ENCODE measurements at places on chromosomes 6 and 20.
A peak's percentile ranks its signal among the peaks of the same experiment; 100 is the strongest.

- DNase-seq, result no peak
These were observed 1.1 kb downstream of the PAX1 start for GRCh38 chr20:21706261-21707195.

DNA sequence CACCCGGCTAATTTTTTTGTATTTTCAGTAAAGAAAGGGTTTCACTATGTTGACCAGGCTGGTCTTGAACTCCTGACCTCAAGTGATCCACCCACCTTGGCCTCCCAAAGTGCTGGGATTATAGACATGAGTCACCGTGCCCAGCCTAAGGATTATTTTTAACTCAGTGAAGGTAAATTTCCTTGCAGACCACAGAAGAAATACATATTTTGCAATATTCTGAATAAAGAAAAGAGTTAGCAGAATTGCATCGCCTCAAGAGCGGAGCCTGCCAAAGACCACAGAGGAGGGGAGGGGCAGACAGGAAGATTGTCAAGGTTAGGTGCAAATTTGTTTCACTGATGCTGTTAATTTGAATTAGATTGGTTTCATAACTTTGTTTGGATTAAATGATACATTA lies 47.4 kb downstream of the SOD2 start:
- peak; percentile 50 for DNase-seq

- peak; percentile 39 for DNase-seq
These were observed 56.7 kb upstream of the APCDD1L start for GRCh38 chr20:58571693-58572427.

DNA sequence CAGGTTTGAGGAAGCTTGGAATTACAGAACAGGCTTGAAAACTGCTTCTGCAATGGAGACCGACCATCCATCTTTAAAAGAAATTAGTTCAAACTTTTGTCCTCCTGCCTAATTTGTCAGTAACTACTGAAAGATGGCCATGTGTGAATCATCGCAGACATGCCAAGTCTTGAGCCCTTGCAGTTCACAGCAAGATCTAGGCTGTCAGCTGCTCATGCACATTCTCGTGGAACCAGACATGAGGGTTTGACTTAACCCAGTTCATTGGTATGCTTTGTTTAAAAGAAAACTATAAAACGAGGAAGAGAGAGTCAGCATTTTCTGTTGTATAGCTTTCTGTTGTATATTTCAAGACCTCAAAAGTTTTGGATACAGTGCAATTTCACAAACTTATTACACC lies 74.0 kb upstream of the SAMD5 start:
- peak; percentile 5 for DNase-seq

- DNase-seq, result peak; percentile 77
These were observed 342.7 kb downstream of the PRL start for GRCh38 chr6:21953831-21954801.

DNA sequence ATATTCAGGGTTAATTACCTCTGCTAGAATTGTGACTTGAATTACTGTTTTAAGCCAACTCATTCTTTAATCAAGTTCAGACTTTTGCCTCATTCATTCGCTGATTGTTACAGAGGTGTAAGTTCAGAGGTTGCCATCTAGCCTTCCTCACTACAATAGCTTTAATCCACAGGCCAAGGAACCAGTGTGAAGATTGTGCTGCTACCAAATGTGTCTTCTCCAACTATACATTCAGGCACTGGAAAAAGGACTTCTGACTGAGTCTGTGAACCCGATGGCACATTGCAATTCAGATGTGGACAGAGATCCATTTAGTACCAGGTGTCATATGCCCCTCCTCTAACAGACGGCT lies 111.2 kb upstream of the ADGRF1 start:
- DNase-seq, result no peak

- DNase-seq, result peak; percentile 29
These were observed 5.1 kb downstream of the RREB1 start for GRCh38 chr6:7112741-7113313.

DNA sequence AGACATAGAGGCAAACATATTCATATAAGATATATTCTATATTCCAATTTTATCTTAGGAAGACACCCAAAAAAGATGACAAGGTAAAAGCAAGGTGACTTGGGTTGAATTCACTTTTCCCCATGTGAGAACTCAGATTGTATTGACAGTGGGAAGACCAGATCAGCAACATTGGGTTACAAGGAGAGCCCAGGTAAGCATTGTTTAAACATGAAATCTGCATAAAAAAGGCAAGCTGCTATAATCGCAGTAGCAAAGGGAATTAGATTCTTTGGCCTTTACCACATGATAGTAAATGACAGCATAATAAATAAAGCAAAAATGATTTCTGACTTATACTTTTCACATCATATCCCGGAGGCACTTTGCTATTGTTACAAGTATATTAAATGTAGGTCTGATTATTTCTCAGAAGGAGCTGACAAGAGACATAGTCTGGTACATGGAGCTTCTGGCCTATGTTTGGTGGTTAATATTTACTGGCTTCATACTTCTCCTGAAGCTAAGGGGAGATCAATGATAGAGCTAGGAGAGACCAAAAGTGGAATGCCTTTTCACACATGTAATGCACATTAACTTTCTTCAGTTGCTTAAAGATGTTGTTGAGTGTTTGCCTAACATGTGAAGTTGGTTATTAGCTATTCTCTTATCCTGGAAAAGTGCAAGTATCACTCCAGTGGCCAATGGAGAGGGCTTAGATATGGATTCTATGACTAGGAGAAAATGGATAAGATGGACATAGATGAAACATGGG lies 53.1 kb upstream of the EEF1E1 start:
- DNase-seq, result no peak

GRCh38 chr20:48585061-48585870 lies 242.5 kb downstream of the PREX1 start:
- DNase-seq, result peak; percentile 20

- no peak for DNase-seq
These were observed 25.6 kb downstream of the ECT2L start for GRCh38 chr6:138821519-138821918.

DNA sequence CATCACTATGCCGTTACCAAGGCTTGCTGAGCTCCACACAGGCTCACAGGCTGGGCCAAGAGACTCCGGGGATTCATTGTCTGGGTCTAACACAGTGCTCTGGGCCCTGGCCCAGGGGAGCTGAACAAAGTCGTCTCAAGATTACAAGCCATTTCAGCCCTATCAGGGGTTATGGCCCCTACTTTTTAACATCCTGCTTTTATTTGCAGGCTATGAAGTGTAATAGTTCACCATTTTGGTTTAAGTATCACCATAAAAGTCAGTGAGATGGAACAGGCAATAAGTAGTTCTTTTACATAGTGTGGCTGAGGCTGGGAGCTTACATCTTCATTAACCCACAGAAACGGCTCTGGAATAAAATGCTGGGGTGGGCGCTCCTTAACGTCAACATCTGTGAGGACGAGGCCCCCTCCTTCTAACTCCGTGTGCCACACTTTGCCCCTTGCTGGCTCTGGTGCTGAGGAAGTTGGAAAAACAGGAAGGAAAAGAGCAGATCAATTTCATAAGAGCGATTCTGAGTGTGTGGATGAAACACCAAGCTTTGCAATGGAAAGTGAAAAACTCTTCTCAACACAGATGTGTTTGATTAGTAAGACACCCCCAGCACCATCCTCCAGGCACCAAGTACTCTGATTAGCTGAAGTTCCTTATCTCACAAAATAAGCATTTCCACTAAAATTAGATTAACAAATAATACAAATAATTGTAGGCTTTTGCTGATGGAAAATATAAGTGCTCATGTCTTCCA lies 447.3 kb downstream of the MAFB start:
- DNase-seq, result no peak

- DNase-seq, result no peak
These were observed 98.4 kb downstream of the MRPL14 start for GRCh38 chr6:44028789-44029310.

- DNase-seq, result no peak
These were observed 897 bp downstream of the RANBP9 start for GRCh38 chr6:13710552-13711323.

GRCh38 chr6:134381959-134382358 lies 64.0 kb upstream of the SGK1 start:
- DNase-seq, result peak; percentile 32

- no peak for DNase-seq
These were observed 3.5 kb upstream of the VEGFA start for GRCh38 chr6:43766500-43766853.

DNA sequence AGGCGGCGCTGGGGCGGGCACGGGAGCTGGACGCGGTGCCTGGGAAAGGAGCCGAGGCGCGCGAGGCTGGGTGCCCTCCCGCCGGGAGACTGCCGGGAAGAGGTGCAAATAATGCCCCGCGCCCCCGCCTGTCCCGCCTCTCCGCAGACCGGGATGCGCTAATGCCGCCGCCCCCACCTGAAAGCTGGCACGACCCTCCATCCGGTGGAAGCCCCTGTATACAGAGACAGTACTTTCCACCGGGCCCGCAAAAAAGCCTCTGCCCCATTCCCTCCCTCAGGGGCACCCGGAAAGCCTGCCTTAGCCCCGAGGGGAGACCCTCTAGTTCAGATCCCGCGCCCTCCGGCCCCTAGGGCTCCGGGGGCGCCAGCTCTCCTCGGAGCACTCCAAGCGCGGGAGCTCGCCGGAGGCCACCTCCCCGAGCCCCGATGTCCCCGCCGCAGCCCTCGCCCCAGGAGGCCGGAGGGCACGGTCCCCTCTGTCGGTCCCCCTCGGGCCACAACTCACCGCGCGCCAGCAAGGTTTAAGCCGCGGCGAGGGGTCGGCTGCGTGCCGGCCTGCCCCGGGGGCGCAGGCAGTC lies 1.2 kb downstream of the GRM4 start:
- no peak for DNase-seq

DNA sequence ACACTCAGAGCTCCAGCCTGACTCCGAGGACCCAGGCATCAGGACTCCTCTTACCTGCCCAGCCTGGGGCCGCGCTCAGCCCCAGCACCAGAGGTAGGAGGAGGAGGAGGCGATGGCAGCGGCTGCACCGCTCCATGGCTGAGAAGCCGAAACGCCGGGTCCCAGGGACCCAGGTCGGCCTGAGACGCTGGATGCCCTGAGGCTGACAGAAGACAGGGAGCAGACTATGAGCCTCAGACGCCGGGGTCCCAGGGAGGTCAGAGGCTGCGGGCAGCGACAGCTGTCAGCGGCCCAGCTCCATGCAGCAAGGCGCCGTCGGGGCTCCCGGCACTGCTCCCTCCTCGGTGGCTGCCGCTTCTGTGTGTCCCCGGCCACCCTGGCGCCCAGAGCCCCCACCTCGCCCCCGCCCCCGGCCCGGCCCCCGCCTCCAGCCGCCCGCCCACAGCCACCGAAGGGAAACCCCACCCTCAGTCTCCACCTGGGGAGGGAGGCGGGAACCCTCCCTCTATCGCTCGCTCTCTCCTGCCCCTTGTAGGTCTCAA lies at the start of gene COL11A2:
Gene COL11A2, minus strand, starts transcription at position 363 of the 542 bp plus-strand sequence. Its CDS starts 227 bp downstream, at position 136.
- DNase-seq, result peak; percentile 74

DNA sequence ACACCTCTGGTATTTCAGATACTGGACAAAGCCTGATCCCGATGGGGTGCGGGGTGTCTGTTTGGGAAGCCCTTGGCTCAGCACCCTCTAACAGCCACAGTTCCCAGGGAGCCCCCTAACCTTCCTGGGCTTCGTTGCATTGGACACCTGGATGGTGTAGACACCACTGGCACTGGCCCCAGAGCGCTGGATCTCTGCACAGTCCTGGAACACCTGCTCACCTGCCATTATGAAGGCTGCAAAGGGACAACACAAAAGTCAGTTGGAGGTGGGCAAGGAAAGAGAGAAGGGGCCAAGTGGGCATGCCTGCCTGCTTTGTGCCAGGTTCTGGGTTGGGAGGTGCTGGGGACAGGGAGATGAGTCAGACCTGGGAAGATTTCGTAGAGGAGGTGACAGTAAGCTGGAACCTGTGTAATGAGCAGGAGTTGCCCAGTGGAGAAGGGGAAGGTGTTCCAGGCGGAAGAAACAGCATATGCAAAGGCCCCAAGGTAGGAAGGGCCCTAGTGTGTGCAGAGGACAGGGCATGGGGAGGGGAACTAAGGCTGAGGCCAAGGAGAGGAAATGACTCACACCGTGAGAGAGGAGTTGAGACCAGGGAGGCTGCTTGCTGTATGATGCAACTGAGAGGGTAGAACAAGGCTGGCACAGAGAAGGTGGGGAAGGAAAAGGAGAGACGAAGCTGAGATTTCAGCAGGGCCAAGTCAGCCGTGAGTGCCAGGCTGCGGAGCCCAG lies 34.9 kb downstream of the ANGPT4 start:
- no peak for DNase-seq

Data from cardiac muscle cell (in vitro differentiated cells and primary cell).